T follicular helper cell (primary cell): ENCODE measurements at places on chromosomes 1 and 21.

DNA sequence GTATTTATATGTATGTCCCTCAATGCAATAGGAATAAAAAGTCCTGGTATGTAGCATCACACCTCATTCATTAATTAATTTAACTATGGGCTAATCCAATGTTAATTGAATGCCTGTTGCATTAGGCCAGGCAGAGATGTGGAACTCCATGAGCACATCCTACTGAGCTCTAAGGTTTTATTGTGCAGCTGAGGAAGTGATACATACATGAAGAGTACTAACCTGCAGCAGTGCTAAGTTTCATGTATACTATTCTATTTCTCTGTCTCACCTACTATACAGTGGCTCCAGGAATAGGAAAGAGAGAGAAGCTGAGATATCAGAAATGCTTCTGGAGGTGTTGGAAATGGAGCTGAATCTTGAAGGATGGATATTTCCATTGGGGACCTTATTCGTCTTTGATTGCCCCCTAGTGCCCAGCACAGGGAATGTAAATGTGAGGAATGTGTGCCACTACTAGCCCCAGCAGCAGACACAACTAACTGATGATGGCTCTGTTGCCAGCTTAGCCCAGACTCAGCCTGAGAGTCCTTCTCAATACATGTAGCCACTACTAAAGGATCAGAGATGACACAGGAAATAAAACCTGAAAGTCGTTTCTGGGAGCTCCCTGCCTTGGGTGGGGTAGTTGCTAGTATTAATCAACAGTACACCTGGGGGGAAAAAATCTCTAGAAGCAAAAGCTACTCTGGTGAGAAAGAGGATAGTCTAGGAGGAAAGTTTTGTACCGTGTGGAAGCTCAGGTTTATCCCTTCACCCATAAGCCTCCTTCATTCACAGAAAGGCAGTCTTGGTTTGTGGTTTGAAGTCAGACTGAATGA is 173.3 kb upstream of the FOXD3 start:
- DNase-seq = no peak

- DNase-seq = no peak
Observed at GRCh38 chr1:30895382-30895943, 13.1 kb downstream of the SDC3 start.

GRCh38 chr21:45012662-45013259 is 61.6 kb upstream of the ADARB1 start:
- no peak for DNase-seq

DNA sequence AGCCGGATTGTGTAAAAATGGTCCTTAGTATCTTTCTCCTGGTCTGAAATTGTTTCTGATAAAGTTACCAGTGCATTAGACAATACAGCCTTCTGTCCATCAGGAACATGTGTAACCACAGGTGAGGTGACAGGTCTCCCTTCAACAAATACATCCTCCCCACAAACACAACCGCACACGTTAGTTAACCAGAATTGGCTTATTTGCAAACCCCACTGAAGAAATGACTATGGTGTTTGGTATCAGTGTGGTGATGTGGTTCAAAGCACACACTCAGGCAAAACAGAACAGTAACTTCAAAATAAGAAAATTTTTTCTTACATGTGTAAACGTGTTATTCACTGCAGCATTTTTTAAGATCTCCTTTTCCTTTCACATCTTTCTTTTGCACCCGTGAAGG is 517.2 kb upstream of the NR5A2 start:
- DNase-seq = no peak

- DNase-seq = no peak
Observed at GRCh38 chr1:147784941-147785340, 24.5 kb upstream of the GJA5 start.

GRCh38 chr1:125065821-125066180 is 3881.0 kb downstream of the SRGAP2C start:
- DNase-seq = no peak

GRCh38 chr1:215603319-215603718 is 36.2 kb downstream of the KCTD3 start:
- no peak for DNase-seq

DNA sequence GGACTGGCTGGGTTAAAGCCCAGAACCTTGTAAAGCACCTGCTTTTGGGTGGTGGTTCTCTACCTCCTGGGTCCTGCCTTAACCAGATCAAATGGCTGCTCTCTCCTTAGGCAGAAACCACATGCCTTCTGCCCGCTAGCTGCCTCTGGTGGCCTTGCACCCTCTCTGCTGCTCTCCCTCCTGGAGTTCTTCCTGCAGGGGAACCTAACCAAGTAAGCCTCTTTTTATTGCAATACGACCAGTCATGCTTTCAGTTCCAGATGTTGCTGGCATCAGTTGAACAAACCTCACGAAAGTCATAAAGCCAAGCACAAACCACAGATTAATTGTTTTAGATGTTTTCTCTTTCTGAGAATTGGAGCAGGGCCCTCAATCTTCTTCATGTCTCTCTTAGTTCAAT is 118.9 kb downstream of the GDAP2 start:
- DNase-seq = no peak

GRCh38 chr21:42381347-42381984 is 14.4 kb downstream of the TMPRSS3 start:
- DNase-seq = peak; percentile 30

- DNase-seq = no peak
Observed at GRCh38 chr1:247906504-247907047, 11.2 kb downstream of the OR2W3 start.

DNA sequence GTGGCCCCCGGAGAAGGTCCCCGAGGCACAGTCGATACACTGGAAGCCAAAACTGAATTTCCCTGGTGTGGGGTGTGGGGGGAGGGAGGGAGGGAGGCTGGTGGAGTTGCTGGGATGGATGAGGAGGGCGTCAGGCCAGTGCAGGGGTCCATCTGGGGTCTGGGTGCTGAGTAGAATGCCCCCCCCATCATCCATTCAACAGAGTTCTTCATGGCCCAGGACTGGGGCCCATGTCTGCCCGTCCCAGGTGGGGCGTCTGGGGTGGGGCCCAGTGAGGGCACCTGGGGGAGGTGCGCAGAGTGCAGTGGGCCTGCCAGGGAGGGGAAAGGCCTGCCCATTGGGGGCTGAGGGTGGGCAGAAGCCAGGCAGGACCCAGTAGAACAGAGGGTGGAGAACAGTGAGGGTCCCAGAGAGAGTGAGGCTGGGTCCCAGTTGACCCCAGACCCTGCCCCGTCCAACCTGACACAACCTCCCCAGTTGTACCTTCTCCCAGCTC is 1.9 kb downstream of the TNFRSF18 start:
- no peak for DNase-seq

- no peak for DNase-seq
Observed at GRCh38 chr21:28239340-28239739, 753.3 kb downstream of the LTN1 start.

- DNase-seq = no peak
Observed at GRCh38 chr1:201080135-201080534, 32.1 kb downstream of the CACNA1S start.

- no peak for DNase-seq
Observed at GRCh38 chr1:91851130-91852010, 34.6 kb downstream of the TGFBR3 start.

- DNase-seq = no peak
Observed at GRCh38 chr1:76585980-76586674, 281.2 kb upstream of the ST6GALNAC5 start.
